Fibroblast of pulmonary artery (primary cell): ENCODE measurements at places on chromosomes 2 and 18.

GRCh38 chr2:64626146-64626809 lies 27.4 kb downstream of the SERTAD2 start:
- DNase-seq = no peak

DNA sequence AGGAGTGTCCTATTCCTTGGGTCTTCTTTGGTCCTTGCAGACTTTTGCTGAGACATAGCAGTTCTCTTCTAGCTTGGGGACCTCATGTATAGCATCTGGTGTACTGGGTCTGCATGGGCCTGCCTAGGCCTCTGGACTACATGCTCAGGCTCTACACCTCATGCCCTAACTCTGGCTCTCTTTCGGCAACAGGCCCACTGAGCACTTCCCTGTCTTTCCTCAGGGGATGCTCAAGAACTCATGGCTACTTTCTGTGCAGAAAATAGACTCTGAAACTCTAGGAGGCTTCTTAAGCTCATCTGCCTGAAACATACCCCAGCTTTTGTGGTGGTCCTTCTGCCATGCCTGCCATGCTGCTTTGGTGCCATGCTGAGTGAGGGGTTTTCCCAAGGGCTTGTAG lies 21.5 kb upstream of the CPS1 start:
- no peak for DNase-seq

DNA sequence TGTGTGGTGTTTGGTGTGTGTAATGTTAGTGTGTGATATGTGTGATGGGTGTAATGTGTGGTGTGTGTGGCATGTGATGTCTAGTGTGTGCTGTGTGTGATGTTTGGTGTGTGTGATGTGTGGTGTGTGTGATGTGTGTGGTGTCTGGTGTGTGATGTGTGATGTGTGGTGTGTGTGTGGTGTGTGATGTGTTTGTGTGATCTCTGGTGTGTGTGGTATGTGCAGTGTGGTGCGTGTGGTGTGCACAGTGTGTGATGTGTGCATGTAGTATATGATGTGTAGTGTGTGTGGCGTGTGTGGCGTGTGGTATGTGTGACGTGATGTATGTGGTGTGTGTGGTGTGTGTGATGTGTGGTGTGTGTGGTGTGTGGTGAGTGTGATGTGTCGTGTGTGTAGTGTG lies 150.3 kb downstream of the TMEM18 start:
- DNase-seq = no peak

GRCh38 chr2:68441179-68441993 lies 25.7 kb downstream of the FBXO48 start:
- DNase-seq = peak; percentile 92

GRCh38 chr2:120963997-120964705 lies 228.5 kb downstream of the GLI2 start:
- no peak for DNase-seq

DNA sequence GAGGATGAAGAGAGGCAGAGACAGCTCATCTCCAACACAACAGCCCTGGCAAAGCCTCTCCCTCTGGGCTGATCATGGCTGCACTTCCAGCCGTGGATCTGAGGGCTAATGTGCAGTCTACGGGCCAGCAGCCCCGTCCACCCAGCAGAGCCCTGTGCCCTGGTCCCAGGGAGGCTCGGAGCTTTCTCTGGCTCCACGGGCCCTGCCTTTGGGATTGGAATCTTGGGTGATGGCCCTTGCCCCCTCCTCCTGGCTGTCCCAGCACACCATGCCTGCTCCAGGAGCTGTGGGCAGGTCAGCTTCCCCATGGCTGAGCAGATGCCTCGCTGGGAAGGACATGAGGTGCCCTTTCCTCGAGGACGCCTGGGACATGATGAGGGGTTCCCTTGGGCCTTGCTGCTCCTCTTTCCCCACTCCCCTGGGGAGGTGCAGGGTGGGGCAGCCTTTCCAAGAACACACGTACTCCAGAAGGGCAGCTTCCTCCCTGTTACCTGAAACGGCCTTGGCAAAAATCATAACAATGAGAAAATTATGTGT lies 66.9 kb downstream of the C18orf63 start:
- no peak for DNase-seq
